ENCODE measurements at places on chromosomes 12 and 14.
A peak's percentile ranks its signal among the peaks of the same experiment; 100 is the strongest.

- peak; percentile 76 for DNase-seq
Observed at GRCh38 chr12:121443193-121443870, 43.4 kb downstream of the RNF34 start.

DNA sequence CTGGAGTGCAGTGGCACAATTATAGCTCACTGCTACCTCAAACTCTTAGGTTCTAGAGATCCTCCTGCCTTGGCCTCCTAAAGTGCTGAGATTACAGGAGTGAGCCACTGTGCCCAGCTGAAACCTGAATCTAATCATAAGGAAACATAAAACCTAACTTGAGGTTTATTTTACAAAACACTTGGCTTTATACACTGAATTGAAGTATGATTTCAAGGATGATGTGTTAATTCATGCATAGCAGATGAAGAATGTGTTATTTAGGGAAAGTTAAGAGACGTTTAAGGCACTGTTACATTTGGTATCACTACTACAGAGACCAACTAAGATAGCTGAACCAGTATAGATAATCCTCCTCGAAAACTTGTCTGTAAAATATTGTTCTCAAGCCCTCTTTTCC is 6.4 kb downstream of the DICER1 start:
- DNase-seq = no peak

- DNase-seq = no peak
Observed at GRCh38 chr14:94697773-94698556, 71.9 kb downstream of the GSC start.

GRCh38 chr12:80778005-80778541 is 61.4 kb downstream of the MYF5 start:
- no peak for DNase-seq

- DNase-seq = no peak
Observed at GRCh38 chr12:77102691-77103090, 37.3 kb upstream of the E2F7 start.

- DNase-seq = peak; percentile 11
Observed at GRCh38 chr12:57726151-57726883, 12.2 kb downstream of the AGAP2 start.

GRCh38 chr14:32306549-32306948 is 22.5 kb upstream of the AKAP6 start:
- DNase-seq = no peak

- no peak for DNase-seq
Observed at GRCh38 chr12:64427988-64428387, 23.8 kb downstream of the XPOT start.

- DNase-seq = no peak
Observed at GRCh38 chr12:19904819-19905218, 463.5 kb upstream of the PDE3A start.

DNA sequence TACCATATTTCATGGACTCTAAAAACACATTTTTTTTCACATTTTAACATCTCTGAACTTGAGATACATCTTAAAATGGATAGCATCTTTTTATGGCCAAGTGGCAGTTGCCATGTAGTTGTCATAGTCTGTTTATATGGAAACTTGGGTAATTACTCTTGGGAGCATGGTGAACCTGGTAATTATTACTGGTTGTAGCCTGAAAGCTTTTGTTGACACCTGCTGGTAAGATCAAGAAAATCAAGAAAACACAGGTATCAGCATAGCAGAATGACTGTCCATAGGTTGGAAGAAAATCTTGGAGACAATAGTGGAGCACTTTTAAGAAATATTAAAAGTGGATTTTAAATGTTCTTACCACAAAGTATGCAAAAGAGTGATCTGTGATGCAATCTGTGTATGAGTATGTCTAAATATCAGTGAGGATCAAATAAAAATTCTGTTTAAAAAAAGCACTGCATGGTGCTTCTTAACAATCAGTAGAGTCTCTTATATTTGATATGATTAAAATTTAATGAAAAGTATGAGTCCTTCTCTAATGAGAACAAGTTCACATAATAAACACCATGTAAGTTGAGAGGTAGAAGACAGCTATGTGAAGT is 44.2 kb downstream of the TTC8 start:
- DNase-seq = peak; percentile 27

DNA sequence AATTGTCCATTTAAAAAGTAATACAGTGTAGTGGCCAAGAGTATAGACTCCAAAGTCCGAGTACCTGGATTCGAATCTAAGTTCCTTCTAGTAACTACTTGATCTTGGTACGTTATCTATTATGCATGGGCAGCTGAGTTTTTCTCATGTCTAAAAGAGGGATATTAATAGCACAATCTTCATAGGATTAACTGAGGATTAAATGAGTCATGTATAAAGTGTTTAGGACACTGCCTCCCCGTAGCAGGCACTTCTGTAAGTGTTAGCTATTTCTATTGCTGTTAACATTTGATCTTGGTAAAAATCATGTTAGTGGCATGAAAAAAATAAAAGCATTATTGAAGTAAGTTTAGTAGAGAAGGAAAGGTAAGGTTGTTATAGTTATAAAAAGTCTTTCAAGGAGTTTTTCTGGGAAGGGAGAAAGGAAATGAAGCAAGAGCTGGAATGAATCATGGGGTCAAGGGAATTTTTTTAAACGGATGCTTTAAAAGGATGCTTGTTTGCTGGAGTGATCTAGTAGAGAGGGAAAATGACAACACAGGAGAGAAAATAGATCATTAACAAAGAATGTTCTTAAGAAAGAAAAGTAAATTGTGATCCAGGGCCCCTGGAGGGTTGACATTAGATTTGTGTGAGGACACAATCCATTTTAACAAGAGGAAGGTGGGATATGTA is 502.2 kb upstream of the USP15 start:
- DNase-seq = no peak

- DNase-seq = no peak
Observed at GRCh38 chr14:21617614-21618013, 17.1 kb downstream of the OR10G2 start.

GRCh38 chr14:48925184-48925583 is 661.0 kb downstream of the RPS29 start:
- DNase-seq = no peak

DNA sequence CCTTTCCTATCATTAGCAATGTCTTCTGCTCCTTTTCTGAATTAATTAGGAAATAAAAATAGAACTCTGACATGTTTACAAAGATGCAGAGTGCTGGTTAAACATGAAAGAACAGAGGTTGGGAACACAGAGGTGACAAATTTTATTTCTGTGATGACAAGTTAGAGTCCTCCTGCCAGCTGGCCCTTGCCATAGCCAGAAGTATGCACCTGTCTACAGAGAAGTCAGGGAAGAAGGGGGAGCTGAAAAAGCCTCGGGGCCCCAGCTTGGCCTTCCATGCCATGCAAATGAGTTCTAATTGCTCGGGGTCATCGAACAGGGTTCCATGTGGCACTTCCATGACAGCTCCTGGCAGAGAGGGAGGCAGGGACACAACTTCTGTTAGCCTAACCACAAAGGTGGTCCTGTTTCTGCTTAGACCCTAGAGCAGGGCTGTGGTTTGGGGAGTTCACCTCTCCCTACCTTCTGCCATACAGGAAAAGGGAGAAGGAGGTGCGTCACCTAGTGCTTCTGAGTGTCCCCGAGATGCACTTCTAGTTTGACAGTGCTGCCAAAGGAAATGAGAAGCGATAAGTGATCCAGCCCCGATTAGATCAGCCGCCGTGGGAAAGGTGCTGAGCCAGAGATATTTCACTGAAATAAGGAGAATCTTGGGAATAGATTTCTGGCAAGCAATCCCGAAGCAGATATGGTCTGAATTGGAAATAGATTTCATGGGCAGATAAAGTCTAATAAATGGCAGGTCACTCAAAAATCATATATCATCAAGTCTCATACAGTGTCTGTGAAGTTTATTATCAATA is 155.8 kb upstream of the FOXN3 start:
- DNase-seq = no peak

- no peak for DNase-seq
Observed at GRCh38 chr12:130422676-130423075, 85.0 kb downstream of the PIWIL1 start.

GRCh38 chr14:91466192-91466591 is 43.9 kb downstream of the PPP4R3A start:
- no peak for DNase-seq

DNA sequence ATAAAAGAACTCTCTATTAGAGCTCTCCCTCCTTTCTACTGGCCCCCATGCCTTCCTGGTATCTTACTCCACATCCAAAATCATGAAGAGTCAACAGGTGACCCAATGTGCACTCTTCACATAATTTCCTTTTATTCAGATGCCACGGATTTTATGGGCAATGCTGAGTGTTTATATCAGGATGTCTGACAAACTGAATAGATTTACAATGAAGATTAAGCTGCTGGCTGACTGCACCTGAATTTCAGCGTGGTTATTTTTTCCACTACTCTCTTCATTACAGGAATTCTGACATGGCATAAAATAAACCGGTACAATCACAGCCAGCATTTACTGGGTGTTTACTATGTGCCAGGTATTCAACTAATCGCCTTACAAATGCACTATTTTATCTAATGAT is 29.4 kb upstream of the CERS5 start:
- DNase-seq = no peak

DNA sequence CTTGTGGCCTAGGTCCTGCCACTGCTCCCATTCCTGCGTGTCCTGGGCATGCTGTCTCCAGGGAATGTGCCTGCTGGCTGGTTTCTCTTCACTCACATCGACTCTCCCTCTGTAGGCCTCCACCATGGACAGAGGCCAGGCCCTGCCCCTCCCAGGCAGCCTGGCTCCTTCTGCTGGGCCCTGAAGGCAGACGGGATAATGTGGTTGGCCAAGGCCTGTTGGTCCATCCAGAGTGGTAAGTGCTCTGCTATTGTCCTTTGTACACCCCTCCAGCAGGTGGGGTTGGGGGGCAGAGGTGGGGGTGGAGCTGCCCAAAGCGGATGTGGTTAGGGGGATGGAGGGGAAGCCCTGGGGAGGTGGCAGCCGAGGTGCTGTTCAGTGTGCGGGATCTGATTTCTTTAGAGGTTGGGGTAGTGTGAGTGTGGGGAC is 9.5 kb upstream of the NR4A1 start:
- DNase-seq = peak; percentile 51

DNA sequence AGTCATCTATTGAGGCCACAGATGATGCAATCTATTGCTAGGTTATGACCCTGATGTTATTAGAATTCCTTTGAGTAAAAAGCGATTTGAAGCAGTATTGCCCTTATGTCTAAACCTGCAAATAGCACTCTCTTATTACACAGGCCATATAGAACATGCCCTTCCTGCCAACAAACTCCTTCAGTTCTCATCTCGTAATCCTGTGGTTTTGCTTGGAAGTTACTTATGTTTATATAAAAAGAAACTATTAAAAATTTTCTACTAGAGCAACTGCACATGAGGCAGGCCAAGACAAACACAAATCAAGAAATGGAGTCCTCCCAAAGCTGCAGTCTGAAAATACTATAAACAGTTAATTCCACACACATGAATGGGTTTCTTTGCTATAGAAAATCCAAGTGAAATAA is 1200.2 kb downstream of the LRFN5 start:
- no peak for DNase-seq

DNA sequence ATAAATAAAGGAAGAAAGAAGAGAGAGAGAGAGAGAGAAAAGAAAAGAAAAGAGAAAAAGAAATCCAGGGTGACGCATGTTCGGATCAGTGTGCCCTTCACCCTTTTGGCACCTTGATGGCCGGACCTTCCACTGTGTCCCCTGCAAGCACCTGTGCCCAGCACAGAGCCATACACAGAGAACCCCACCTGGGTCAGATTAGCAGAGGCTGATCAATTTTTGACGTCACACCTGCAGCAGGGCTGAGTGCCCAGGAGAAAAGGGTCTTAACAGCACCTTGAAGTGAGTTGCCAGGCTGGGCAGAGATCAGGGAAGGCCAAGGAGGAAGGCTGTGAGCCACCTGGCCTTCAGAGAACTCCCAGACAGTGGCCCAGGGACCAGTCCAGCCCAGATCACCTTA is 114.4 kb downstream of the CALM1 start:
- no peak for DNase-seq

- DNase-seq = peak; percentile 55
Observed at GRCh38 chr12:122834921-122835749, at the start of gene HIP1R. TSS of gene HIP1R (plus strand) at chr12:122835457. CDS start at chr12:122835551, 94 bp downstream.

DNA sequence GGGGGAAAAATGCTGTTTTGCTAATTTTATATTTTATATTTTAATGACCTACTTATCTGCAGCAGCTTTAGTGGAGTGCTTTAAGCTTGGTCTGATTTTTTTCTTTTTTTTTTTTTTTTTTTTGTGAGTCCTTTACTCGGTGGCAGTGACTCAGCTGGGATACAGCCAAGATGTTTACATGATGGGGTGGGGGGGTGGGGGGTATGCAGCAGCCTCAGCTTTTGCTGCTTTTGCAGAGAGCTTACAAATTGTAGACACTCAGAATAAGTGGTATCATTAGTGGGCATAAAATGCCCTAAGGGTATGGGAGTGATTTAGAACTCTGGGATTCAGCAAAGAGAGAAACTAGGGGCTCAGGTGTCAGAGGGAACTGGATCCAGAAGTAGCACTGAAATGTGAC is 38.2 kb upstream of the ARHGAP5 start:
- DNase-seq = no peak

- DNase-seq = no peak
Observed at GRCh38 chr12:64992641-64993040, 128.5 kb downstream of the WIF1 start.

- no peak for DNase-seq
Observed at GRCh38 chr14:75138492-75138891, 11.6 kb upstream of the NEK9 start.

DNA sequence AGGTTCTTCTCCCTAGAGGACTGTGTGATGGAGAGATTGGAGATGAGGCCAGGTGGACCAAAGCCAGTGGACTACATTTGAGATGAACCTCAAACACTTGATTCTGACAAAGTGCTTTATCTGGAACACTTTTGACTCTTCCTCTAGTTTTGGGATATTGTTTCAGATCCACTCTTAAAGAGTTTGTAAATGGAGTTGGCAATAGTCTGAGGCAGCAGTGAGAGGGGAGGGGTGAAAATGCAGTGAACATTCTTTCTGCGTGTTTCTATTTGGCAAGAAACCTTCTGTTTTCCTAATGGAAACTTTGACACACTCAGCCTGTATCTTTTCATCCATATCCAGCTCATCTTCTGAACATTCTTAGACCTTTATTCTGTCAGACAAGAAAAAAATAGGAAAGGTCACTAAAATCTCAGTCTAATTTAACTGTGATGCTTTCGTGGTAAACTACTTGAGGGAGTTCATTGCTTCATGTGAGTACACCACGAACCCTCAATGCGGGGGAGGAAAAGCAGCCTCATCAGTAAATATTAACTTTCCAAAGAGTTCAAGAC is 57.4 kb upstream of the KCNJ8 start:
- DNase-seq = no peak

Data from naive thymus-derived CD4-positive, alpha-beta T cell (primary cell).